ENCODE measurements at places on chromosomes 1 and 21.

DNA sequence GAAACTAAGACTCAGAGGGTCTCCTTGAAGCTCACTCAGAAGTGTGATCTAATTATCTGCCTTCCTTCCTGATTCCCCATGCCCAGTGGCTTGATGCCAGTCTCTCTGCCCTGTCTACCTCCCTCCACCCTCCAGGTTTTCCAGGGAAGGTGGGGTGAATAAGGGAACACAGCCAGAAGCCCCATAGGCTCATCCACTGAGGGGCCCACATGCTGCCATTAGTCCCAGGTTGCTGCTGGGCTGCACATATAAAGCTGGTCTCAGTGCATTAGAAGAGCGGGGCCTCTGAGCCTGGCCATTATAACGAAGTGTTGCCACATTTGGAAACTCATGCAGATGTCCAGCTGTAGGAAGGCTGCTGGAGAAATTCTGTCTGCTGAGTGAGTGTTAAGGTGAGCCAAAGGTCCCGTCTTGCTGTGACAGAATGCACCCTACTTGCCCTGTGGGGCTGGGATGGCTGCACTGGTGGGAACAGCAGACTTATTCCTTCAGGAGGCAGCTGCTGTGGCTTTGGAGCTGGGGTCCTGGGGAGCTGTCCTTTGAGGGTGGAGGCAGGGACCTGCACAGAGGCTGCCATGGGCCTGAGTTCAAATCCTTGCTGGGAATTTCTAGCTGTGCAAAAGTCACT is 2.9 kb downstream of the ADORA1 start:
- peak; percentile 24 for DNase-seq

- no peak for DNase-seq
Measured at GRCh38 chr1:91124989-91125417, 103.2 kb upstream of the ZNF644 start.

DNA sequence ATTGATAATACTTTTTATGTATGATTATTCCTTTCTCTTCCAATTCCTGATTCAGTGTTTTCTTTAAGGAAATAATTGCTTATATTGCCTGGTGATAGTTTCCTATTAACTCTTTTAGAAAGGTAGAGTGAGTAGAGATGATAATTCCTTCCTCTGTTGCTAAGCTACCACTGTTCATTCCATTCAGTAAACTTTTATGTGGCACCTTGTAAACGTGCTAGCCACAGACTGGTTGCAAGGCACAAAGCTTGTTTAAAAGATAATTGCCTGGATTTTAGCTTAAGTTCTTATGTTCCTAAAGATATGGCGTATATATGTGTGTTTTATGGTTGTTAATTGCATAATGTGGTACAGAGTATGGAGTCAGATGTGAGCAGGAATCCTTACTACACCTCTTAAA is 3.2 kb downstream of the ZFYVE9 start:
- no peak for DNase-seq

GRCh38 chr1:226678251-226678650 is 60.8 kb downstream of the ITPKB start:
- no peak for DNase-seq

- DNase-seq, result peak; percentile 25
Measured at GRCh38 chr1:15322648-15323350, 75.8 kb downstream of the FHAD1 start.

DNA sequence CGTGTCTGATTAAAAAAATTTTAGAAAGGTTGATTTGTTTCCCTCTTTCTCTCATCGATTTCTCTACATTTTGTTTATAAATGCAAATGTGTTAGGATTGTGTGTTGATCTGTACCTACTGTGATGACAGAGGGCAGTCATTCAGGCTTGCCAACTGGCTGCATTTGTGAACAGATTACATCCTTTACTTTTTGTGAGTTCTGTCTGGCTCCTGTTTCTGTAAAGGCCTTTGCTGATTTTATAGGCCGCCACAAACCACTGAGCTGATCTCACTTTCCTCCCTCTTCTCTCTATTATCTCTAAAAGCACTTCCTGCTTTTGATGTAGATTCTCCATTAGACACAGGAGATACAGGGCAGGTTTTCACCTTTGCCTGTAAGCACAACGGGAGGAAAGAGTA is 106.8 kb downstream of the ESRRG start:
- no peak for DNase-seq

- DNase-seq, result peak; percentile 53
Measured at GRCh38 chr1:150973836-150974579, 627 bp downstream of the CERS2 start.

- DNase-seq, result no peak
Measured at GRCh38 chr1:110293601-110294104, 45.5 kb upstream of the RBM15 start.

DNA sequence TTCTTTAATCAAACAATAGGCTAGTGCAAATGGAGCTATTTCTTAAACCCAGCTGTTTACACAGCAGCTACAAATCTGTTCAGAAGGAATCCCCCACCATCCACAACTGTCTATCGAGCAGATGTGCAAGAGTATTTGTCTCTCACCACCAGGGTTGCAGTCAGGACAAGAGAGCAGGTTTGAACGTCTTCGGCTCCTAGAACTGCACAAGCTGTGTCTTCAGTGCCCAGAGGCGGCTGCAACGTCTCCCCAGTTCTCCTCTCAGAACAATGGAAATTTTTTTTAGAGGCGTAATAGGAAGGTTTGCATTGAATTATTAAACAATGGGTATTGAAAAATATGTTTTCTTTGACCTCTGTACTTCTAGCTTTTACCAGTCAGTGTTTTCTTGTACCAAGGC is 7.3 kb downstream of the OVAAL start:
- no peak for DNase-seq

DNA sequence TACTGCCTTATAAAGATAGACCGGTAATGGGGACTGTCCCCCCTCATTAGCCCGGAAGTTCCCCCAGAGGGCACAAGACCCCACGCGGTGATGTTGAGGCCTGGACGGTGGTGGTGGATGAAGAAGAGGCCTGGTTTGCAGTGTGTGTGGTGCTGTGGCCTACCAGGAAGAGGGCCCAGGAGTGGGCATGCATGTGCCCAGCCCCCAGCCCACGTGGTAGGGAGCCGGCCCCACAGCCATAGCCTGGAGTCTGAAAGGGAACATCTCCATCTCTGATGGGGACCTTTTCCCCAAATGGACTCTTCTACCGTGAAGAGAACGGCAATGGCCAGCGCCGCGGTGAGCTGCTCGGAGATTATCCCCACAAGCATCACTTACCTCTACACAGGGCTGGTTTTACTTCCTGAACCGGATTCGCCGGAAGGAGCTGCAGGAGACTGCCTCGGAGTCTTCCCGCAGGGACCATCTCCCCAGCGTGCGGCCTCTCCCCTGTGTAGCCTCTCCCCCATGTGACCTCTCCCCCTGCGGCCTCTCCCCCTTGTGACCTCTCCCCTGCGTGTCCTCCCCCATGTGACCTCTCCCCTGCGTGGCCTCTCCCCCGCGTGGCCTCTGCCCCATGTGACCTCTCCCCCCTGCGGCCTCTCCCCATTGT is 20.6 kb downstream of the RRP1 start:
- DNase-seq, result no peak

- no peak for DNase-seq
Measured at GRCh38 chr1:32666901-32667566, 16.0 kb downstream of the RBBP4 start.
